ENCODE measurements at places on chromosomes 1 and 21.

- DNase-seq: no peak
These were observed 73.4 kb downstream of the CEP350 start for GRCh38 chr1:180027949-180028445.

DNA sequence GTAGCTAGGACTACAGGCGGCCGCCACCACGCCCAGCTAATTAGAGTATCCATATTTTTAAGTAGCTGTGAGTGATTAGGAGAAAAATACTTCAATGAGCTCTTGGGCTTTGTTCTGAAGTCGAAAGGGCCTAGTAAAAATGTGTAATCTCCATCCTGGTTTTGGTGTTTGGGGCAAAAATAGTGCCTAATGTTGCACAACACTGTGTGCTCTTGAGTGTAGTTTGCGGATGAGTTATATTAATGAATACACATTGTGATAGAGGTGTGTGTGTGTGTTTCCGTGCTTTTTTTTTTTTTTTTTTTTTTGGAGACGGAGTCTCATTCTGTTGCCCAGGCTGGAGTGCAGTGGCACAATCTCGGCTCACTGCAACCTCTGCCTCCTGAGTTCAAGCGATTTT is 6.3 kb upstream of the ARID1A start:
- no peak for DNase-seq

DNA sequence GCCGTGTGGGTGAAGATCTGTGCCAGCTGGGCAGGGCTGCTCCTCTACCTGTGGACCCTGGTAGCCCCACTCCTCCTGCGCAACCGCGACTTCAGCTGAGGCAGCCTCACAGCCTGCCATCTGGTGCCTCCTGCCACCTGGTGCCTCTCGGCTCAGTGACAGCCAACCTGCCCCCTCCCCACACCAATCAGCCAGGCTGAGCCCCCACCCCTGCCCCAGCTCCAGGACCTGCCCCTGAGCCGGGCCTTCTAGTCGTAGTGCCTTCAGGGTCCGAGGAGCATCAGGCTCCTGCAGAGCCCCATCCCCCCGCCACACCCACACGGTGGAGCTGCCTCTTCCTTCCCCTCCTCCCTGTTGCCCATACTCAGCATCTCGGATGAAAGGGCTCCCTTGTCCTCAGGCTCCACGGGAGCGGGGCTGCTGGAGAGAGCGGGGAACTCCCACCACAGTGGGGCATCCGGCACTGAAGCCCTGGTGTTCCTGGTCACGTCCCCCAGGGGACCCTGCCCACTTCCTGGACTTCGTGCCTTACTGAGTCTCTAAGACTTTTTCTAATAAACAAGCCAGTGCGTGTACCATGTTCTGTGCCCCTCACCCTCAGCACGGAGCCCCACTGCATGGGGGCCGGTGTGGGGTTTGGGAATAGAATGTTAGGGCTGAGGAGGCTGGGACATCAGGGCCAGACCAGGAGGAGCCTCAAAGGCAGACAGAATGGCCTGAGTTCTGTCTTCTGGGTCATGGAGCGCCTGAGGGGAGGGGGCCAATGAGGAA is 21.3 kb downstream of the SERINC2 start:
- no peak for DNase-seq

GRCh38 chr1:183730107-183730724 is 74.7 kb upstream of the RGL1 start:
- DNase-seq: no peak

DNA sequence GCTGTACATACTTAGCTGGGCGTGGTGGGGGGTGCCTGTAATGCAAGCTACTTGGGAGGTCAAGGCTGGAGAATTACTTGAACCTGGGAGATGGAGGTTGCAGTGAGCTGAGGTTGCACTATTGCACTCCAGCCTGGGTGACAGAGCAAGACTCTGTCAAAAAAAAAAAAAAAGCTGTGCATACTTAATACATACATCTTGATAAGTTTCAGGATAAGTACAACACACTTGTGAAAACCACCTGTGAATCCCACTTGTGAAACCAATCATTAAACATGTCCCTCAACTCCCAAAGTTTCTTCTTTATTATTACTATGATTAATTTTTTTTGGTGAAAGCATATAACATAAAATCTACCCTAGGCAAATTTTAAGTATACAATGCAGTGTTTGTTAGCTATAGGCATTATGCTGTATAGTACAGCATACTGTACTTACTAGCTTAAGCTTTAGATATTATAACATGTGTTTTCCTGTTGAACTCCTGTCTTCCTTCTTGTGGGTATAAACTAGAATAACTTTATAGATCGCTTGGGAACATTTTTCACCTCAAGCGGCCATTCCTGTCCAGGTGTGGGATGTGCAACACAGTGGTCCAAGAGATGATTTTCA is 41.4 kb downstream of the DISC1 start:
- no peak for DNase-seq

DNA sequence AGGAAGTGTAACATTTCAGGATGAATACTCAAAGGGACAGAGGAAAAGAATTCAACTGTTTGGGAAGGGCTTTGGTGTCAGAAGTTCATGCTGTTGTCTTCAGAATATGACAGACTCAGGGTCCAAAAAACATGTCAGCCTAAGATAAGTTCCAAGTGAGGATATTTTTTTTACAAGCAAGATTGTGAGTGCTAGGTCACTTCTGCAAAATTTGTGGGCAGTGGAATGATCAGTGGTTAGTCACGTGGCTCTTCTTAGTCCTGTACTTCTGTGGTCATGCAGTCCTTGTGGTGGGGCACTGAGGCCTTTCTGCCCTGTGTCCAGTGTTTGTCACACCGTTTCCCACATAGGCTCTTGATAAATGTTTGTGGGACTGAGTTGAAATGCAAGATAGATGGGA is 5.2 kb downstream of the RGL1 start:
- peak; percentile 9 for DNase-seq

DNA sequence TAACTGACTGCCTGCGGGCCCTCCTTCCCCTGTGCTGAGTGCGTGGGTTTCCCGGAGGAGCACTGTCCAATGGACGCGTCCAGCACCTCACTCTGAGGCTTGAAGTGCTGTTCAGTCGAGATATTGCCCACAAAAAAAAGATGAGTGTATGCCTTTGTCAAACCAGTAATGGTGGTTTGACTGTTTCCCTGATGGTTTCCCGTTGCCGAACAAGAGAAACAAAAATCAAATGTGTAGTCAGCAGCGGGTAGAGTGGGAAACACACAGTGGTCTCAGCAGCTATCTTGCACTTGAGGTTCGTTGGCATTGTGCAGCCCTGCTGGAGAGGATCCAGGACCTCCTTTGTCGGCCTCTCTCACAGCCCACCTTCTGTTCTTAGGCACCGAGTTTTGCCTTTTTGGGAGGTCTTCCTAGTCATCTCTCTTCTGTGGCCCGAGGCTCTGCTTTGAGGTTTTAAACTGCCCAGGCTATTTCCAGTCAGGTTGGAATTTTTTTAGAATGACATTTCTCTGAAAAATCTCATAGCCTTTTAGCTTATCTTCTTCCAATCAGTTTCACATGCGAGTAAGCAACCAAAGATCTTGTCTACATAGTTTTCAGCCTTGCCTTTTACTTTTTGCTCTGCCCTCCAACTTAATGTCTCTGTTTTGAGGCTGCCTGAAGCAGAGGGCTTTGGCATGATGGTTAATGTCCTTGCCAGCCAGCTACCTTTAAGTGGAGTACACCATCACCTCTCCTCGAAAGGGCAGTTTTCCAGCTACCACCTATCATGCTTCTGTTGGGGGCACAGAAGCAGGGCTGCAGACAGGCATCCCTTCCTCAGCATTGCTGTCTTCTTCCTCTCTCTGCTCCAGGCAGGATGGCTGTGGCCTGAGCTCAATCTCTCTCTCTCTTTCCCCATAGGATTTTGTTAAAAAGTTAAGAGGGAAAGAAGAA is 132.3 kb downstream of the URB2 start:
- peak; percentile 50 for DNase-seq

Data from RCC 7860 (cell line).